ENCODE measurements at places on chromosomes 12 and 14.

DNA sequence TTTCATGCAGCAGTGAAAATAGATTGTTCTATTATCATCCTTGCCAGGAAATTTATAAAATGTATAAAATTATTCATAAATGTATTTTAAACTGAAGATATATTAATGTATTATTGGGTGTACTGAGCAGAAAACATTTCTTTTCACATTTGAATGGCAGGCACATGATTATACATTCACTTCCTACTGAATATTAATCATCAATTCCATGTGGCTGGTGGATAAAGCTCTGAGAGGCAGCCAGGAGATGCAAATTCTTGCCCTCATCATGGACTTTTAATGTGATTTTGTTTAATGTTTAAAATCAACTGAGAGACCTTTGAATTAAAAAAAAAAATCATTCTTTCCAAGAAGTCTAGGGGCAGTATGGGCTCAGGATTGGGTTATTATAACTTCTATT lies 40.8 kb downstream of the ANO6 start:
- no peak for DNase-seq

GRCh38 chr12:48199774-48200221 lies 3.3 kb downstream of the OR10AD1 start:
- DNase-seq = no peak

DNA sequence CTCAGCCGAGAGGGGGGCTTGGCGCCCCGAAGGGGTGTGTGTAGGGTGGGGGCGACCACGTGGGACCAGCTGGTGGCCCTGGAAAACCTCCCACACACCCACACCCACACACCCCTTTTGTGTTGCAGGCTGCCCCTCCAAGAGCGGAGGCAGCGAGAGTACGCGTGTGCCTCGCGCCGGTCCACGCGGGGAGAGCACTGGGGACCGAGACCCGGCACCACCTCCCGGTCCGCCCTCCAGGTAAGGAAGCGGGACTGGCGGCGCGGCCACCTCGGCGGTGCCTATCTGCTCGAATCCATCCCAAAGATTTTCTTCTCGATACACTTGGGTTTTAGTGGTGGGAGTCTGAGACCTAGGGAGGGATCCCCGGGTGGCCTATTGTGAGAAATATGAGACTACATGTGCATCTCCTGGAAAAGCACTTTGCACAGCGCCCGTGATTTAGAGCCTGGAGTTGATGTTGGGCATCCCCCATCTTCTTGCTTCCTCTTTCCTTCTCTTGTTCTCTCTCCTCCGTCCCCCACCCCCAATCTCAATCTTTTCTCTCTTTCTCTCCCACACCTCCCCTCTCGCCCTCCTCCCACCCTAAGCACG lies 393 bp downstream of the SYT1 start:
- DNase-seq = no peak

GRCh38 chr12:122820838-122821271 lies 14.4 kb upstream of the HIP1R start:
- no peak for DNase-seq

- DNase-seq = no peak
Observed at GRCh38 chr12:4486980-4487379, 41.4 kb upstream of the FGF6 start.

DNA sequence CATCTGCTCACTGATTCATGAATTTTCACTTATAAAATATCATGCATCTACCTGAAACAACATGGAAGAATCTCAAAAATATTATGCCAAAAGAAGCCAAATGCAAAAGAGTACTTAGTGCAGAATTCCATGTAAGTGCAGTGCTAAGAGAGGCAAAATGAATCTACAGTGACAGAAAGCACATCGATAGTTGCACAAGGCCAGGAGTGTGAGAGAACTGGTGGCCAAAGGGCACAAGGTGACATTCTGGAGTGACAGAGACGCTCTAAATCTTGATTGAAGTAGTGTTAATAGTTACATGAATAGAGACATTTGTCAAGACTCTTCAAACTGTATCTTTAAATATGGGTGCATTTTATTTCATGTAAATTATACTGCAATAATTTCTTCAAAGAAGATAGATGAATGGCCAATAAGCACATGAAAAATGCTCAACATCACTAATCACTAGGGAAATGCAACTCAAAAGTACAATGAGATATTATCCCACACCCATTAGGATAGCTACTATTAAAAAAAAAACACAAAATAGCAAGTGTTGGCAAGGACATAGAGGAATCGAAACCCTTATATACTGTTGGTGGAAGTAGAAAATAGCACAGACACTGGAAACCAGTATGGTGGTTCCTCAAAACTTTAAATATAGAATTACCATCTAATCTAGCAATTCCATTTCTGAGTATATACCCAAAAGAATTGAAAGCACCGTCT lies 71.7 kb upstream of the KICS2 start:
- no peak for DNase-seq

DNA sequence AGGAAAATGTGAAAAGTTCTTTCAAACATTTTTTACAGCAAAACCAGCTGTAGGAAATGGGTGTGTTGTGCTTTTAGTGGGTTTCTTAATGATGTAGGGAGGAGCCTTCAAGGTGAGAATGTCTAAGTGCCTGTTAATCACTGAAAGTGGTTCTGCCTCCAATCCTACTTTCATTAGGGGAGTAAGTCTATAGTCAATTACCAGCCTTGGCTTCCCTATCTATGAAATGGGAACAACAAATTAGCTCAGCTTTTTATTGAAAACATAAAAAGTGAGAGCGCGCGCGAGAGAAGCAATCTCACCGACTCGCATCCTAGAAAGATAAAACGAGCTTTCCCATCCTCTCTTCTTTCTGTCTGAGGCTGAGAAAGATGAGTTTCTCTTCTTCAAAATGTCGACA lies 140.0 kb upstream of the LHX5 start:
- no peak for DNase-seq

- no peak for DNase-seq
Observed at GRCh38 chr14:81172881-81173280, 47.9 kb downstream of the GTF2A1 start.

DNA sequence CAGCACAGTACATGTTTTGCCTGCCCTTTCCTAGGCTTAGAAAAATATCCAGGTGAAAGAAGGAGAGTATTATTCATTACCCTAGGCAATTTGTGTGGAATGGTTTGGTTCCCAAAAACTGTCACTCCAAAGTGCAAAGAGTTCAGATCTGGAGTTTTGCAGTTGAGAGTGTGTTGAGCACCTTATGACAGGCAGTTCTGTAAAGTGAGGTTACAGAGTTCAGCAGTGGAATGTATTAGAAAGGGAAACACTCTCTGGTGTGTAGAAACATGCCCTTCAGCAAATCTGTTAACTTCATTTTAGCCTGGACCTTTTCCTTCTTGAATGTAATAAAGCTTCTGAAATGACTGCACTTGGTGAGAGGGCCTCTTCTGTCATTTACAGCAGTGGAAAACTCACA lies 154.0 kb upstream of the SSTR1 start:
- no peak for DNase-seq

DNA sequence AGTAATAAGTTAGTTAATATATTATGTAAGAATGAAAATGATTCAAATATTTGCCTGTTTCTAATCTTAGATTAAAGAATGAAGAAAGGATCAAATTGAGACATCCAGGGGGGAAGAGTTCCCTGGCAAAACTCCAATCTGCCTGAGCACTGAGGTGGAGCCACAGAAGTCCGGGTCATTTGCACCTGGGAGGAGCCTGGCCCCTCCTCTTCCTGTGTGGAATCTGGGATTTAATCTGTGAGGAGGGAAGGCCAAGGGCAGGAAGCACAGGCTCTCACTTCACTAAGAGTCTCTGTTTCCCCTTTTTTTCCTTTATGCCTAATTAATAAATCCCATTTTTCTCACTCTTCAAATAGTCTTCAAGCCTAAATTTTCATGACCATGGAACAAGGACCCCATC lies 599.5 kb downstream of the FLRT2 start:
- no peak for DNase-seq

GRCh38 chr14:44846232-44846824 lies 115.4 kb downstream of the KLHL28 start:
- DNase-seq = no peak

GRCh38 chr14:96264200-96264553 lies 8.2 kb downstream of the BDKRB1 start:
- no peak for DNase-seq
